ENCODE measurements at places on chromosomes 16 and 17. TPM values are rescaled to one million over a fixed set of nuclear protein-coding genes. Genes with fewer than 3 reads are reported as not detected.

GRCh38 chr16:72979974-72980373 lies 68.0 kb downstream of the ZFHX3 start:
- DNase-seq, result no peak

DNA sequence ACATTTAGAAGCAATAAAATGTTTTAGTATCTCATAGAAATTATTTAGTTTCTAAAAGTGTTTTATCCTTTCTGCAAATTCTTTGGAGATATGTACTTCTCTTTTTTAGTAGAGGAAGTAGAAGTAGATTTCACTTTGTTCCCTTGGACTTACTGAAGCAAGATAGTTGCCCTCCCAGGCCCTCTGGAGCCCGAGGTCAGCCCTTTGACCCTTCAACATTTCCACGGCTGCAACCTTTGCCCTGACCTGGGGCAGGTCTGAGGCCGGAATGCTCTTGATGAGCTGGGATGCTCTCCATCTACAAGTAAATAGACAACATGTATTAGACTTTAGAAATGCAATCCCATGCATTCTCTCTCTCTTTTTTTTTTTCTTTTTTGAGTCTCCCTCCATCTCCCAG lies 167.5 kb downstream of the CDK5R1 start:
- DNase-seq, result no peak

DNA sequence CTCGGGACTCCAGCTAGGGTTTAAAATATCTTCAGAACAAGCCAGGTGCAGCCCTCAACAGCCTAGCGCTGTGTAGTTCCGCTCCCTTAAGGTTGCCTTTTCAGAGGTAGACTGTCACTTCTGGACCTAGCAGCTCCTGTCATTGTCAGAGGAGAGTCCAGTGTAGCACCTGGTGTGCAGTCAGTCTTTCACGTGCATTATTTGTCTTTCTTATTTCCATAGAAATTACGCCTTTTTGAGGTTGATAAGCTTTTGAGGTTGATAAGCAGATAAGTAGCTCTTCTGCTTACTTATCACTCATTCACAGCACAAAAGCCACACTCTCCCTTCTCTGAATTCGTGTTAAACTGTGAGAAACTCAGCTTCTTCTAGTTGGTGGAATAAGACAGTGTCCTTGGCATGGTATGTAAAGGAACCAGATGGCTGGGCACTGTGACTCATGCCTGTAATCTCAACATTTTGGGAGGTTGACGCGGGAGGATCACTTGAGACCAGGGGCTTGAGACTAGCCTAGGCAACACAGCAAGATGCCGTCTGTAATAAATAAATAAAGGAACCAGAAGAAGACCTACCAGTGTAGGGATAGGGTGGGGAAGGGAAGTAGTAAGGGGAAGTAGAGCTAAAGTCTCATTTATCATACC lies 10.2 kb downstream of the EEF2K start:
- DNase-seq, result no peak

DNA sequence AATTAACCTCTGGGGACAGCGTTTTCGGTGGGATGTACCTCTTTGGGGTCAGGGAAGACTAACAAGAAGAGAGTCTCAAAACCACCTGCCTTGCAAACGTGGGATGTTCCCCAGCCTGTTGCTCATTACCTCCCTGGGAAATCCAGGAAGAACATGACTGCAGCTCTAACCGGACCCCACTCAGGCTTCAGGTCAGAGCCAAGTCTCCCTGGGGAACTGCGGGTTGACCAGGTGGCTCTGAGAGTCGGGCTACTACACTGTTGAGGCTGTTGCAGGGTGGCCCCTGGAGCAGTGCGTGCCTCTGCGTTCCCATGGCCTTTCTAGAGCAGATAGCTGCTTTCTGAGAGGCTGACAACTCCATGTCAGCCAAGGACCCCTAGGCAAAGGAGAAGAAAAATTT lies 309.1 kb downstream of the FOXL1 start:
- DNase-seq, result no peak

- DNase-seq, result peak; percentile 60
Observed at GRCh38 chr17:75843577-75844529, at the start of gene UNC13D. UNC13D (minus strand) TSS chr17:75844404; CDS start chr17:75844337, 67 bp downstream.

The ZNF469 gene
- 4.4 TPM for total RNA-seq

The SMIM36 gene
- not detected for total RNA-seq

The ASGR1 gene
- 5.9 TPM for total RNA-seq

The GAS7 gene
- 4.8 TPM for total RNA-seq
